ENCODE measurements at places on chromosomes 12 and 14.

GRCh38 chr12:118052324-118053070 lies 8.5 kb downstream of the WSB2 start:
- peak; percentile 78 for DNase-seq

DNA sequence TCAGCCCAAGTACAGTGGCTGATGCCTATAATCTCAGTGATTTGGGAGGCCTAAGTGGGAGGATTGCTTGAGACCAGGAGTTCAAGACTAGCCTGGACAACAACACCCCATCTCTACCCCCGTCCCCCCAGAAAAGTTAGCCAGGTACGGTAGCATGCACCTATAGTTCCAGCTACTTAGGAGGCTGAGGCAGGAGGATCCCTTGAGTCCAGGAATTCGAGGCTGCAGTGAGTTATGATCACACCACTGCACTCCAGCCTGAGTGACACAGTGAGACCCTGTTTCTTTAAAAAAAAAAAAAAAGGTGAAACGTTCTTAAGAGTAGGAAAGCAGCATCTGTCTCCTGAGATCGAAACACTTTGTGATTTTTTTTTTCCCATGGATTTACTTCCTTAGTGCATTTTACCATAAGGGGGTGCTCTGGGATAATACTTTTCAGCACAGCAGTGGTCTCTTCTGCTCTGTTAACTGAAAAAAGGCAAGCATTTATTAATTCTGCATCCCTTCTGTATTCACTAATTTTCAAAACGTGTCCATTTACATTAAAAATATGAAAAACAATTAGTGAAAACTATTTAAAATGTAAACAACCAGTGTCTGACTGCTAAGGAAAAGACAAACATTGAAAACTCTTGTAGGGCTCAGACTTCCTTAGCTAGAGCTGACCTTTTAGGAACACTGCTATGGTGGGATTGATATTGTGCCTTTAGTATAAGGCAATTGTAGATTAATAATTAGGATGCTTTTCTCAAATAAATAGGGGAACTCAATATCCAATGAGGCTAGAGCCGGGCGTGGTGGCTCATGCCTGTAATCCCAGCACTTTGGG lies 31.2 kb upstream of the USP44 start:
- no peak for DNase-seq

DNA sequence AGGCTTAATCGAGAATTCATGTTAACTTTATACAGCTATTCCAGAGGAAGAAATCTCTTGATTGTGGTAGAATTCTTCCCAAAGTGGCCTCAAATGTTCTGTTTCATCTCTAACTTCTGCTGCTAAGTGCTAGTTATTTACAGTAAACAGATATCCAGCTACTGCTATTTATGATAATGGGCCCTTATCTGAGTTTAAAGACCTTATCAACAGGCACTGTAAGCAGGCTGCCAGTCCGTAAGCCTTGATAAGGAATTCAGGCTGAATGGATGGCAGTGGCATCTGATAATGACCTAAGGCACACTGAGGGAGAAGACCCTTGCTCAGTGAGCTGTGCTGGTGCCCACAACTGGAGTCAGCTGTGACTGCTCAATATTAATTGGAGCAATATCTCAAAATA lies 59.0 kb downstream of the PAX9 start:
- no peak for DNase-seq

GRCh38 chr12:107196681-107197080 lies 103.3 kb upstream of the CRY1 start:
- no peak for DNase-seq

DNA sequence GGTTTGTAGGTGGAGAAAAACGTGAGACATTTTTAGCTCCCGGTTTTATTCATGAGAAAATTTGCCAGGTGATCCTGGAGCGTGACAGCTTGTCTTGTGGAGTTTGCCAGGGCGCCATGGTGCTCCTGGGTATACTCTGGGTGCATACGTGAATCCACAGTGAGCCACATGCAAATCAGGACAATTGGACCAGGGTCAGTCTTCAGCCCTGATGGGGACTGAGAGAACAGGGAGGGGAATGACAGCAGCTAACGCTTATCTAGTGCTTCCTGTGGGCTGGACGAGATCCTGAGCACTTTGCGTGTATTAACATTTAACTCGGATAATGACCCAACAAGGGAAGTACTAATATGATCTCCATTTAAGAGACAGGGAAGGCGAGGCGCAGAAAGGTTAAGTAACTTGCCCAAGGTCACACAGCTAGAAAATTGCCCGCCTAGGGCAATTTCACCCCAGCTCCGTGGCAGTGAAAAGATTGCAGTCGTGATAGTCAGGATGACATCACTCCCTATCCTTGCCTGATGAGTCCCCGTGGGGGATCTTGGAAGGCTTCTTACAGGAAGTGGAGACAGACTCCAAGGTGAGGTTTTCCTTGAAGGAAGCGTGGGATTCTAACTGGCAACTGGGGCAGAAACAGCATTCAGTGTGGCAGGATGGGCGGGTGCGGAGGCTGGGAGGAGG lies 118.4 kb upstream of the NCOR2 start:
- DNase-seq, result no peak

GRCh38 chr12:115324949-115325593 lies 641.1 kb upstream of the TBX3 start:
- DNase-seq, result no peak

DNA sequence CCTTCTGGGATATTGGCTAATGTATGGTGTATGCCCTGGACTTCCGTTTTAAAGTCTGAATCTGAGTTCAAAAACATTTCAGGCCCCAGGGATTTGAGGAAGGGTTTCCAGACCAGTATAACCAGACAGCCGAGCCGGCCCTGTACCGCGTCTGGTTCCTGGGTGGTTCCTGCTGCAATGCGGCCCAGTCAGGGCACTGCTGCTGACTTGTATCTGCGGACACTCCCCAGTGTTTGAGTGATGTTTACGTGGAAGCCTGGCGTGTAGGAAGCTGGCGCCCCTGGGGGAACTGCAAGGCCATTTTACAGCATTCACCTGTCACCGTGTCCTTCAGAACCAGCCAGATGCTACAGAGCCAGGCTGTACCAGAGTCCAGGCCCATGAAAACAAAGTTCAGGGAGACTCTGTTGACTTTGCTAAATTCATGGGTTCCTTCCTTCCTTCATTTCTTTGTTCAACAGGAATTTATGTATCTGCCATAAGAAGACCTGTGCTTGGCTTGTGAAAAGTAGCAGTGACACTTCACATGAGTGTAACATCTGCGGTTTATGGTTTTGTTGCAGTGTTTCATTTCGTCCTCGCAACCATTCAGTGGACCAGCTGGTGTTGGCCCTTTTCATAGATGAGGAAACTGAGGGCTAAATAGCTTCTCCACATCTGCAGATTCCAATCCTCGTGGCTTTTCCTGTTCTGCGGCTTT lies 16.8 kb downstream of the EML1 start:
- no peak for DNase-seq

- DNase-seq, result no peak
Observed at GRCh38 chr14:104786091-104786586, 9.4 kb downstream of the AKT1 start.

- DNase-seq, result no peak
Observed at GRCh38 chr12:123941624-123942237, 30.9 kb downstream of the CCDC92 start.

- DNase-seq, result no peak
Observed at GRCh38 chr14:55052269-55052930, 953 bp downstream of the MAPK1IP1L start.
